ENCODE measurements at places on chromosomes 6 and 20.

DNA sequence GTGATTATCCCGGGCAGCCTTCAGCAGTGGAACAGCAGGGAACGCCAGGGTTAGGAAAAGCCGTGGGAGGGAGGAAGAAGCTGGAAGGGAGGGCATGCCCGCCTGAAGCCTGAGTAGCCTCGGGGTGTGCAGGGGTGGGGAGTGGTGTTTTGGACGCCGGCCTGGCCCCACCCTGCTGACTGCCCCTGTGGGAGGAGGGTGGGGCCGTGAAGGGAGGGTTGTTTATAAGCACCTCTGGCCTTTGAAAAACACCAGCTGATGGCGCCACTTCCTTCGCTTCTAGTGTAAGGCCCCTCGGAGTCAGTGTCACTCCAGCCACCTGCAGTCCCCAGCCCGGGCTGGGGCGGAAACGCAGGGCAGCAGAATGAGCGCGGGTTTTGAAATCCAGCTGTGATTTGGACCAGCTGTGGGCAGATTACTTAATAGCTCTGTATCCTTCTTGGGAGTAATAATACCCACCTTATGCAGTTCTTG lies 52.8 kb upstream of the BMP6 start:
- DNase-seq = peak; percentile 71

DNA sequence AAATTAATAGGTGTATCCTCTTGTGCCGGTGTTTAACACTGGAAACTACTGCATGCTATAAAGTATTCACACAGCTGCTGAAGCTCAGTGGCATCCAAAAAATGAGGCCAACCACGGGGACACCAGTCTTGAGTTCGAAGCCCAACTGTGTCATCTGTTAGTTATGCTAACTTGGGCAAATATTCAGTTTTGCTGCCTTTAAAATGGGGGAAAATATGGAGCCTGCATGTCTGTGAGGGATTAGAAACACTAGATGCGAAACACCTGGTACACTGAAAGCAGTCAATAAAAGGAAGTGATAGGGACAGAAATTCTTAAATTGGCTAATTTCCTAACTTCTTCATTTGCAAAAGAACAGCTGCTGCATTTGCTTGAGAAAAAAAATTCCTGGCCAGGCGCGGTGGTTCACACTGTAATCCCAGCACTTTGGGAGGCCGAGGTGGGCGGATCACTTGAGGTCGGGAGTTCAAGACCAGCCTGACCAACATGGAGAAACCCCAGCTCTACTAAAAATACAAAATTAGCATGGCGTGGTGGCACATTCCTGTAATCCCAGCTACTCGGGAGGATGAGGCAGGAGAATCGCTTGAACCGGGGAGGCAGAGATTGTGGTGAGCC lies 36.6 kb upstream of the MLIP start:
- DNase-seq = peak; percentile 32

GRCh38 chr6:44062771-44063560 lies 64.3 kb downstream of the MRPL14 start:
- no peak for DNase-seq

DNA sequence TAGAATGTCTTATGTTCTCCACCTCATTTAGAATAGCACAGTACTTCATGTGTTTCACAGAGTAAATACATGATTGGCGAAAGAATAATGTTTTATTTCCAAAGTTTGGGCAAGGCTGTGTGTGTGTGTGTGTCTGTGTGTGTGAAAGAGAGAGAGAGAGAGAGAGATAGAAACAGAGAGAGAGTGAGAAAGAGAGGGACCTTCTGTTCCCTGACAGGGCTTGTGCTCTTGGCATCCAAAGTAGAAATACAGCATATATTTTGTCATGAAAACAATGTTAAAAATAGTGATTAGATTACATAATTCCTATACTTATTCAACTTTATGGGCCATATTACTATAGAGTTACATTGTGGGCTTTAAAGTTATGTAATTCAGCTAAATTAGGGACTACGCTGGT lies 201.2 kb downstream of the KIF6 start:
- DNase-seq = no peak

GRCh38 chr6:112579601-112580000 lies 232.5 kb downstream of the RFPL4B start:
- DNase-seq = no peak

- peak; percentile 6 for DNase-seq
Measured at GRCh38 chr6:79461205-79461604, 76.0 kb downstream of the LCA5 start.

DNA sequence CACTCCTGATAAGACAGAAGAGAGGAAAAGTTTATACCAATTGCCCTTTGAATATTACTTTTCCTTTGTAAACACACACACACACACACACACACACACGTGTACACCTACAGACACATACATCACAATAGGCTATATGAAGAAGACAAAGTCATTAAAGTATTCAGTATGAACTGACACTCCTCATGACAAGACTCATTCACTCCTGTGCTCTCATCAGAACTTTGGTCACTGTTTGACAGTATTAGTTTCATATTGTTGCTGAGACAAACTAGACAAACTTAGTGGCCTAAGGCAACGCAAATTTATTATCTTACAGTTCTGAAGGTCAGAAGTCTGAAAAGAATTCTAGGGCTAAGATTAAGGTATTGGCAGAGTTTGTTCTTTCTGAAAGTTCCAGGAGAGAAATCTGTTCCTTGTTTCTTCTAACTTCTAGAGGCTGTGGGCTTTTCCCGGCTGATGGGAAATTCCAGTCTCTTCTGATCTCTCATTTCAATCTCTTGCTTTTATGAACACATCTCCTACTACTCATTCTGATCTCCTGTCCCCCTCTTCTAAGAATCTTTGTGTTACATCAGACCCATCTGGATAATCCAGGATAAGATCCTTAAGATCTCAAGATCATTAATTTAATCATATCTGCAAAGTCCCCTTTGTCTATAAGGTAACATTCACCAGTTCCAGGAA lies 171.3 kb downstream of the HACE1 start:
- DNase-seq = no peak

DNA sequence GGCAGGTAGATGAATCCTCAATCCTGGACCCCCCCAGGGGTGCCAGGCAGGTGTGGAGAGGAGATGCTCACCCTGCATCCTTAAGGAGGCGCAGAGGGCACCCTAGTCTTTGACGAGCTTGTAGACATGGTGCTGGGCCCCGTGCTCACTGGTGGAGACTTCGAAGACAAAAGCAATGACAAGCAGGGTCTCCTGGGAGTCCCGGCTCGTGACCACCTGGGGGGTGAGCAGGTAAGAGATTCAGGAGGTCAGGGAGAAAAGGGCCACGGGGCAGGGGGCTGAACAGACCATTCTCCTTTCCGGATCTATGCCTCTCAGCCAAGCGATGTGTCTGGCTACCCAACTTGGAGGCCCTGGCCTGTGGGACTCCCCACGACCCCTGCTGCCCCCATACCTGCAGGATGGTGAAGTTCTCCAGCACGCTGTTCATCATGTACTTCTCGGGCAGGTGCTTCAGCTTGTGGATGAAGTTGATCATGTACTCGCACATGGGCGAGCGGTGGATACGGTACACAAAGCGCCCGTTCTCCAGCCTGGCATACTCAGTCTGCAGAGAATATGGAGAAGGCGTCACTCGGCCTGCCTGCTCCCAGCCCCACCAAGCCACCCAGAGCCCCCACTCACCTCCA lies 6.9 kb downstream of the RPL10A start:
- DNase-seq = no peak

DNA sequence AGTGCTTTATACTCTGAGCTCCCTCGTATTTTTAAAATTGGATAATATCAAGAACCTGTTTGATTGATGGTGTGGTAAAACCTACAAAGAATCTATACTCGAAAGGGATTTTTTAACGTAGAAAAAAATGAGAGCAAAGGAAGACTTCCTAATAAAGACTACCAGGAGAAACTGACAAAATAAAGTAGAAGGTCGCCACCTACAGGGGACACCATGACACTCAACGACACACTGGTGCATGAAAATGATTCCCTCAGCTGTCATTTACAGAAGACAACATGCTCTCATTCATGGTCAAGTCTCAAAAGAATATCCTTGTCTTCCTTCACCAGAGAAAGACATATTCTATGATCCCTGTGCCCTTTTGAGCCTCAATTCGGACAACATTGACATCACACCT lies 10.1 kb upstream of the NHSL1 start:
- DNase-seq = peak; percentile 74

DNA sequence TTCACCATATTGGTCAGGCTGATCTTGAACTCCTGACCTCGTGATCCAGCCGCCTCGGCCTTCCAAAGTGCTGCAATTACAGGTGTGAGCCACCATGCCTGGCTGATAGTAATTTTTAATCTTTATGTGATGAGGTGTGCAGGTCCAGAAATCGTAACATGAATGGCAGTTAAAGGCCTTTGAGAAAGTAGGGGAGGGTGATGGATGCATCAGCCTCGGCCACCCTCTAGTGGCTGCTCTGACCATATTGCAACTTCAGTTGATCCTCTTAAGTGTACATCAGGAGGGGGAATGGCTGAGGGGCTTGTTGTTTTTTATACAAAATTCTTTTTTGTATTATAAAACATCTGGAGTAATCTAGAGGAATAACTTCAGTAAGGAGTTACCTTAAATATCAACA lies 193.0 kb downstream of the ZFAND3 start:
- peak; percentile 74 for DNase-seq

GRCh38 chr20:33400812-33401183 lies 521 bp downstream of the CDK5RAP1 start:
- DNase-seq = no peak

Measured in cardiac fibroblast (primary cell).